ENCODE measurements at places on chromosomes 3 and 15.

DNA sequence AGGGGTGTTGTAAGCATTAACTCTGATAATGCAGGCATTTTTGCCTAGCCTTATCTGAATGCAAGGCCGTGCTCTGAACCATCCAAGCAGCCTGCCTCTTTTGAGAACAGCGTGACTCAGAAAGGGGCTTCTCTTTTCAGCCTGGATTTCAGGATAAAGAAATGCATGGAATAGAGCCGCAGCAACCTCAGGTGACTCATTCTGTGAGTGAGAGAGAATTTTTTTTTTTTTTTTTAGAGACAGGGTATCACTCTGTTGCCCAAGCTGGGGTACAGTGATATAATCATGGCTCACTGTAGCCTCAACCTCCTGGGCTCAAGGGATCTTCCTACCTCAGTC lies 20.6 kb upstream of the PDE8A start:
- DNase-seq: no peak

- no peak for DNase-seq
Measured at GRCh38 chr3:42589382-42590109, 1.1 kb upstream of the SS18L2 start.

GRCh38 chr3:18234717-18235335 lies 190.3 kb downstream of the SATB1 start:
- no peak for DNase-seq

- DNase-seq: no peak
Measured at GRCh38 chr3:197003461-197004385, 25.9 kb downstream of the MELTF start.

GRCh38 chr3:149424918-149425317 lies 47.5 kb upstream of the TM4SF1 start:
- DNase-seq: no peak
